T-helper 9 cell (primary cell): ENCODE measurements at places on chromosomes 7 and 10.

- no peak for DNase-seq
Measured at GRCh38 chr10:79162861-79163665, 94.3 kb downstream of the ZMIZ1 start.

GRCh38 chr10:52923520-52923919, 150.9 kb upstream of the MBL2 start:
- DNase-seq: no peak

DNA sequence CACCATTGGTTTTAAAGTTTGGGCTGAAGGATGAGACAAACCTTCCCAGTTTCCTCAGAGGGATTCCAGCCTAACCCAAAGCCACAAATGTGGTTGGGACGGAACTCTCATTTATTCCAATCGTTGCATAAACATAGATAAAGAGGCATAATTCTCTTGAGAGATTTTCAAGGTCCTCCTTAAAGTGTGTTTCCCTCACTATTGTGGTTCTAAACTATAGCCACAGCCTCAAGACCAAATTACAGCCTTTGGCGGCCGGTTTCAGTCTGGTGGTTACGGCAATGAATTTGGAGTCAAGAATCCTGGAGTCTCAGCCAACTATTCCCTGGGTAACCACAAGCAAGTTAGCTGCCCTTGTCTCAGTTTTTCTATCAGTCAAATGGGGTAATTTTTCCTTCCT, 42.6 kb downstream of the SEM1 start:
- DNase-seq: no peak

GRCh38 chr7:979886-980571, 3.0 kb upstream of the CYP2W1 start:
- no peak for DNase-seq

DNA sequence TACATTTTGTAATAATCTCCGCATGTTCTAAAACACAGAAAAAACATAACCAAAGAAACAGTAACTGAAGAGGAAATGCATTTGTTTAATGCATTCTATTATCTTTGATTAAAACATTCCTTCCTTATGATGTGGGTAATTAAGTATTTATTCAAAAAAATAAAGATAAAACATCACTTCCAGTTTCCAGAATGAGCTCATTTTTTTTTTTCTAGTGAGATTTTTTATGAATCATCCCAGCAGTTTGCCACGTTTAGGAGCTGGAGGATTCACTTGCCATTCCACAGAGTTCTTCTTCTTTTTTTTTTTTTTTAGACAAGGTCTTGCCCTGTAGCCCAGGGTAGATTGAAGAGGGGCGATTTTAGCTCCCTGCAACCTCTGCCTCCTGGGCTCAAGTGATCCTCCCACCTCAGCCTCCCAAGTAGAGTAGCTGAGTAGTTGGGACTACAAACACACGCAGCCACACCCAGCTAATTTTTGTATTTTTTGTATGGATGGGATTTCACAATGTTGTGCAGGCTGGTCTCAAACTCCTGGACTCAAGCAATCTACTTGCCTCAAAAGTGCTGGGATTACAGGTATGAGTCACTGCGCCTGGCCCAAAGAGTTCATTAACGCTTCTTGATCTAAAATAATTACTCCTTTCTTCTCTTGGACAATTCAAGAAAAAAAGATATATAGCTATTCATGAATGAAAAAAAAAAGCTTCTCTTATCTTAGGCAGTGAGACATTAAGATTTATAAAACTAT, 177.3 kb downstream of the DKK1 start:
- DNase-seq: no peak

DNA sequence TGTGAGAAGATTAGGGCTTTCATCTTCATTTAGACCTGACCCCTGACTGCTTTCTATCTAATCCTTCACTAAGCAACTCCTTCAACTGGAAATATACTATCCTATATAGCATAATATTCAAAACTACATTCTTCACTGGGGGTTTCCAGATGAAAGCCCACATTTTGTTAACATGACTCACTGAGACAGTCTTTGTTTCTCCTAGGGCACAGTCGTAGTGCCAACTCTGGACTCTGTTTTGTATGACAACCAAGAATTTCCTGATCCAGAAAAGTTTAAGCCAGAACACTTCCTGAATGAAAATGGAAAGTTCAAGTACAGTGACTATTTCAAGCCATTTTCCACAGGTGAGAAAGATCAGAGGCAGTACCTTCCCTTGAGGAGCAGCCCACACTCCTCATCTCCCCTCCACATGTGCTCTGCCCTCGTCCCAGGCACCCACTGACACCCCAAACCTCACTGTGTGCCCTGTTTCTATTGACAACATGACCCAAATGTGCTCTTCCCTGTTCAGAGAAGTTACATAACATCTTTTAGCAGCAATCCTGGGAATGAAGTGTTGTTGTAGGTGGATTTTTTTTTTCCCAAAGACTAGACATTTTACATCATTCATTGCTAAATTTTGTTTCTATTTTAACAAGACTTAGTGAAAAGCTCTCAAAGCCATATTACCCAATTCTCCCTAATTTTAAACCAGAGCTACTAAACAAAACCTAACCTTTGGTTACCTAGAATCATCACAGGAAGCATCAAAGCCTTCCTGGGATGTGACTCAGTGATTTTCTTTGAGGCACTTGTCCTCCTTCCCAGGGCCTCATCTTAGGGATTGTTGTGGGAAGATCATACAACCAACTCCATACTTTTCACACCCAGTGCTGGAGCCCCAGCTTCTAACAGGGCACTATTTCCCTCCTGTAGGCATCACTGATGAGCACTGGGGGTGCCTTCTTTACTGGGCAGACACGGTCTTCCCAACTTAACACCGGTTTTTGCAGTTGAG, 10.7 kb downstream of the CYP2E1 start:
- DNase-seq: no peak

DNA sequence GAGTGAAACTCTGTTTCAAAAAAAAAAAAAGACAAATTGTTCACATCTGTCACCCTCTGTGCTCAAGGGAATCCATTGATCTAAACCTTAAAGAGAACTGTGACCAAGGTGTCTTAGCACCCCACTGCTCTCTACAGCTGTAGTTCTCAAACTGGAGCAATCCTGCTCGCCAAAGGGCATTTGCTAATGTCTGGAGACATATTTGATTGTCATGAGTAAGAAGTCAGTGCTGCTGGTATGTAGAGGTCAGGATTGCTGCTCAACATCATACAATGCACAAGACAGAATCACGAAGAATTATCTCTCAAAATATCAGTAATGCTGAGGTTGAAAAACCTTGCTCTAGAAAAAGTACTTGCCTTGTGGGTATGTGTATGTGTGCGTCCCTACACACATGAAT, 30.0 kb downstream of the ABLIM1 start:
- DNase-seq: no peak

DNA sequence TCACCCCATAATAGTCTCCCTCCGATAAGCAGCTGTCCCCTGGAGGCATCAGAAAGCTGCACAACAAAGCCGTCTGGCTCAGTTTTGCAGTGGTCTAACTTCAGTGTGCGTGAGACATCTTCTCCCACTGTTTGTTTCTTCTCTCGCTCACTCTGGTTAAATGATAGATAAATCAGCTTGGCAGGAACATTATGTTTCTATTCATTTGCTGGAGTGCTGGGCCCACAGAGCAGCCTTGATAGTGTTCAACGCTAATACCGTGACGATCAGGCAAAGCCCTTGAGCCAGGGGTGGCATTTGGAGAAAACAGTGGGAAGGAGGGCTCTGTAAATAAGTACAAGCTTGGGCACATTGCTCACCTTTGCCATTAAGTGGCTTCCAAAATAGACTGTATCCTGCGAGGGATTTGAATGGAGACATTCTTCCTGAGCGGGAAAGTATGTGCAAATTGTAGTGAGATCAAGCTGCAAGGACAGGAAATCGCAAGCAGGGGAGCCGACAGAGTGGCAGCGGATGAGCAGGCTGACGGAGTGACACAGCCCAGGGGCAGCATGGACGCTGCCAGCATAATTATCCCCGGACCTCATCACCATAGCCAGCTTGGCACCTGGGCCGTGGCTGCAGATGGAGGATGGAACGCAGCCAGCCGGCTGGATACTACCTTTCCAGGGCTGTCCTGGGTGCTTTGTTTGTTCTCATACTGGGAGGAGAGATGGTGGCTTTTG, 256.8 kb upstream of the FZD8 start:
- no peak for DNase-seq

DNA sequence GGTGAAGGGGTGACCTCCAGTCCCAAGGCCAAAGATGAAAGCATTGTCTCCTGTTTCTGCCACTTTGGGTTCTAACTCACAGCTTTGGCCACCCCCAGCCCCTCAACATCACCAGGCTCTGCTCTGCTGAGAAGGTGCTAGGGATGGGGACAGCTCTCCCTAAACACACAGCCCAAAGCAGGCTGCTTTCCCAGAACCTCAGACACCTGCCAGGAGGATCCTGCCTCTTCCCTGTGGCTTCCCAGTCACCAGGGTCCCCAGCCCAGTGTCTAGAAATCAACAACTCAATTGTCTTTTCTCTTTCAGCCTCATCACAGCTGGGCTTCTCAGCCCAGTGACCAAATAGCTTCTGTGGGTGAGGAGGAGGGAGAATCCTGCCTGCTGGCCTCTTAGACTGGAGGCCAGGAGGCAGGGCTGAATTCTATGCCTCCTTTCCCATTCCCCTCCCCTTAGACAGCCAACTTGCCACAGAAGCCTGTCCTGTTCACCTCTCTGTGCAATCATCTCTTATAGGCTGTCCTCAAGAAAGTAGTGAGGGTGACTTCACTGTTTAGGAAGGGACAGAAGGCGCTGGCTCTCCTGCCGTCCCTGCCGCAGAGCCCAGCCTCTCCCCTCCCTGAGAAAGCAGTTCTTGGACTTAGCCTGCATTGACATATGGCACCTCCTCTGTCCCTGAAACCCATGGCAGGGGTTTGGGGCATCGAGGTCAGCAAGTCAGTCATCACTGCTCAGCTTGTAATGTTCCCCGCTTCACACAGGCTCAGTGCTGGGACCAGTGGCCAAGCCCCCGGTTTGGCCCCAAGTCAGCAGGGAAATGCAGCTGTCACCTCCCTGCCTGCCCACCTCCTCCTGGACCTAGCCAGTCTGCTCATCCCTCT, 3.7 kb downstream of the FGF8 start:
- DNase-seq: no peak

- no peak for DNase-seq
Measured at GRCh38 chr10:34966040-34966439, 124.1 kb downstream of the CUL2 start.

DNA sequence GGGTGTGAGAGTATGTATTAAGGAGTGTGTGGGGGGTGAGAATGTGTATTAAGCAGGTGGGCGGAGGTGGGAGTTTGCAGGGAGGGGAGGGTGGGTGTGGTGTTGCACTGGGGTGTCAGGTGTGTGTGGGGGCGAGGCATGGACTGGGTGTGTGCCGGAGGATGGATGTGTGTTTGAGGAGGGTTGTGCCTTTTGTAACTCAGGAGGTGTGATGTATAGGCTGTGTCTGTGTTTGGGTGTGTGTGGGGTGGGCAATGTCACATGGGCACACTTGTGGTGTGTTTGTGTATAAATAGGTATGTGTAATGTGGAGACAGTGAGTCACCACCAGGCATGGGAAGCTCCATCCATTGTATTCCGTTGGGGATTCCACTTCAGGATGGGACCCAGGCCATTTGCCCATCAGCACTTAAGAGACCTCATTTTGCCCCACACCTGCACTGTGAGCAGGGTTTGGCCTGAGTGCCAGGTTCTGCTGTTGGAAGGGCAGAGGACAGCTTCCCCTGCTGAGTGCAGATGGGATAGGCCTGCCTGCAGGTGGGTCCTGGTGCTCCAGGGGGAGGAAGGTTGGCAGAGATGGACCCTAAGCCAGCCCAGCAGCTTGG, 5.8 kb downstream of the UNC5B start:
- DNase-seq: no peak

GRCh38 chr10:79559726-79560125, 481 bp downstream of the SFTPA2 start:
- DNase-seq: no peak

DNA sequence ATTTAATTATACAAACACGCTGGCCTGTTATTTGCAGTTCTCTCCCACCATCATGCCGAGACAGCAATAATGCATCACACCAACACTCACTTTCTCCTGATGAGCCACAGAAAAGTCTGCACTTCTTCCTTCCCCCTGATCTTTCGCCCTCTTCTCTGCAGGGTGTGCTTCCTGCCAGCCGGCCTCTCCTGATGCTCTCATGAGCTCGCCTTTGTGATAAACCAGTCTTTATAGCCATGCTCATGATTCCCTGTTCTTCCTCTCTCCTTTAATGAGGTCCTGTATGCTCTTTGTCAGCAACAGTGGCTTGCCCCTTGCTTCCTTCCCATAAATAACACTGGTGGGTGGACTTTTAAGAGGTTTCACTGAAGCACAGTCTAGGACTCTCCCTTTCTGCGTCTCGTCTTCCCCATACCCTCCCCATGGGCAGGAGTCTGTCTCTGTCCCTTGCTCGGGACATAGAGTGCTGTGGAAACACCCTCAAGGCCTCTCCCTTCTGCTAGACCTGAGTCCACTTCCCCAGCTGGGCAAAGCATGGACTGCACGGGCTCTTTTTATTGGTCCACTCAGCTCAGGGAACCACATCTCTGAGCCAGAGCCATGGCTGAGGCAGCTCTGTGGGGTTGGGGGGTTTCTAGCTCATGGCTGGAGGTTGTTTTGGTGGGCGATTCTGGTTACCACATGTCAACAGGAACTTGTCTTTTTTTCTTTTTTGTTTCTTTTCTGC, 133.9 kb downstream of the C10orf105 start:
- DNase-seq: no peak

DNA sequence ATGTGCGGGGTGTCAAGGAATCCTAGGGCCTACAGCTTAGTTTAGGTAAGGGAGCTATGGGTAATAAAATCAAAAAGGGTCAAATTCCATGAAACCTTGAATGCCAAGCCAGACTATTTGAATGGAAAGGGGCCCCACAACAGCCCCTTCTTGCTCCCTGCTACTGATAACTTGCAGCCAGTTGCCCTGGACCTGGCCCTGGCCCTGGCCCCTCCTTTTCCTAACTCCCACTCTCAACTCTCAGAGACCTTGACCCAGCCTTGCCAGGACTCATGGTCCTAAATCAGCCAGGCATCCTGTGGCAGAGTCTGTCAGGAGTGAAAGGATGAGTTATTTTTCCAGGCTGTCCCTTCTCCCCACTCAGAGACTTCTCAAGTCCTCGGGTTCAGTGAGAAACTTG, 5.9 kb downstream of the KCNIP2 start:
- DNase-seq: no peak

DNA sequence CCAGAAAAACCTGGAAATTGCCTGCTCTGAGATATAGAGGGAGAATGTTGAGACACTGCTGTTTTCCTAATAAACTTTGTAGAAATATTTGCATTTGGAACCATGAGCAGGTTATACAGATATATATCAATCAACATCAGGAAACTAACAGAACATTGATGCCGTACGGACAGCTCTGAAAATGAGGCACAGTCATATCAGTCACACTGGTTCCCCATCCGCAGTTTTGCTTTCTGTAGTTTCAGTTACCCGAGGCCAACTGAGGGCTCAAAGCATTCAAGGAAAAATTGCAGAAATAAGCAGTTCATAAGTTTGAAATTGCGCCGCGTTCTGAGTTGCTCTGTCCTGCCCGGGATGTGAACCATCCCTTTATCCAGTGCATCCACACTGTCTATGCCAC, 137.9 kb downstream of the KLF6 start:
- no peak for DNase-seq

- no peak for DNase-seq
Measured at GRCh38 chr10:101216207-101217043, 12.8 kb downstream of the LBX1 start.

- DNase-seq: no peak
Measured at GRCh38 chr10:74008212-74008731, 10.4 kb downstream of the VCL start.
